ENCODE measurements at places on chromosomes 13 and 19.

DNA sequence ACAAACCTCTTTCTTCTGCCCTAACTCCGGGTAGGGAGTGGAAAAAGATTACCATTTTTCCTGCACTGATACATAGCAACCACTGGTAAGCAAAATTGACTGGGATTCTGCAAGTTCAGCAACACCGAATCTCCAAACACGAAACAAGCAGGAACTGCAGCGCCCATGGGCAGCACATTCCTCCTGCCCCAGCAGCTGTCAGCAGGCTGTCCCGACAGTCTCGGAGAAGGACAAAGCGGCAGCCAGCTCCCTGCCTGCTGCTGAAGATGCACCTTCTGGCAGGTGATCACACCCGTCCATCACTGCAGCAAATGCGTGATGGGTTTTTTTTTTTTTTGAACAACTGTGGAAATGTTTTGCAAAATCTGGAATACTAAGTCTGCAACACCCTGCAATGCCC is 6.7 kb downstream of the TMTC4 start:
- no peak for DNase-seq

GRCh38 chr13:33636243-33636642 is 181.7 kb upstream of the RFC3 start:
- no peak for DNase-seq

DNA sequence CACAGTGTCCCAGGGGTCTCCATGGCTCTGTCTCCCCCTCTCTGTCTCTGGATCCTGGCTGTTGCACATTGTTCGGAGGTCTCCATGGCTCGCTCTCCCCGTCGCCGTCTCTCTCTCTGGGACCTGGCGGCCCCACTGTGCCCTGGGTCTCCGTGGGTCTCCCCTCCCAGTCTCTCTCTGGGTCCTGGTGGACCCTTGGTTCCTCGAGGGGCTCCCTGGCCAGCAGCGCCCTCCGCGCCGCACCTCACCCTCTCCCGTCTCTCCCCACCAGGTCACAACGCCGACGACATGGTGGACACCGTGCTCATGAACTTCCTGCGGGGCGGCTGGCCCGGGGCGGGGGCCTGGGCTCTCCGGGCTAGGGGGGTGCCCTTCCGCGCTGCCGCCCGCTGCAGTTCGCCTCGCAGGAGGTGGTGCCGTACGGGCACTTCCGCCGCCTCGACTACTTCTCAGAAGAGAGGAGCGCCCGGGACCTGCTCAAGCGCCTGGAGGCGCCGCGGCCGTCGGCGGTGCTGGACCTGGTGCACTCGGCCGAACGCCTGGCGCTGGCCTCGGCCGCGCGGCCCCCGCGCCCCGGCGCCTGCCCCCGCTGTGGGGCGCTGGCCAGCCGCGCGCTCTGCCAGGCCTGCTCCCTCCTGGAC is 29.1 kb downstream of the SIGLEC5 start:
- no peak for DNase-seq

GRCh38 chr19:27859689-27860088 is 1353.3 kb downstream of the UQCRFS1 start:
- no peak for DNase-seq

- no peak for DNase-seq
Observed at GRCh38 chr13:109787135-109787954, 962 bp upstream of the IRS2 start.

- DNase-seq: no peak
Observed at GRCh38 chr19:13085666-13086065, 17.0 kb downstream of the LYL1 start.

DNA sequence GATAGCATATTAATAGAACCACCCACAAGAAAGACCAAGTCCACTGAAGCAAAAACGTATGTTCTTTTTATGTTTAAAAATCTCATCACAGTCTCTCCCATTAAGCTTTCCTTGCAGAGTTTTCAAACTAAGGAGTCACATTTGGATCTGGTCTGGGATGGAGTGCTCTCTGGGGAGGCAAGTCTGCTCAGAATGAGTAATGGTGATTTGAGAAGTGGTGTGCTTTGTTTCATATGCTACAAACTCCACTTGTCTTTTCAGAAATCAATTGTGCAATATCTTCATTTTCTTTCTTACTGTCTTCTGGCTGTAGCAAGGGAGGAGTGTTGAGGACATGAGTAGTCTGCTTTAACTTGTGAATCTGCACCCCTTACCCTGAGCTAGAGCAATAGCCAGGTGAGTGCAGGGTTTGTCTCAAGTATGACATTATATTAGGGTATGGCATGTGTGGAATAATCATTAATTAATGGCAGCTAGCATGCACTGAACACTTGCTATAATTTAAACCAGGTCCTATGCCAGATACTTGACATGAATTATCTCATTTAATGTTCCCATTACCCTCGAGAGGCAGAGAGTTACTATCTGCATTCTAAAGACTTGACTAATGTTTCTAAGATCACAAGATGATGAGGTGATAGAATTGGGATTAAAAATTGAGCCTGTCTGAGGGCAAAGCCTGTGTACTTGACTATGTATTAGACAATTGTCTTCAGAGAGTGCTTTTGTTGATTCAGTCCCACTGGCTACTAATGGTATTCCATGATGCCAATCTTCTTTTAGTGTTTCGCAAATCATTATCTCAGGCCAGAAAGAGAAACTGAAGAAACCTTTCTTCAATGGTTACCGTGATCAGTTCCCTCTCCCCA is 171.8 kb downstream of the GPC6 start:
- DNase-seq: no peak

All from iPS DF 6.9 (cell line).